ENCODE measurements at places on chromosomes 16 and 17.

DNA sequence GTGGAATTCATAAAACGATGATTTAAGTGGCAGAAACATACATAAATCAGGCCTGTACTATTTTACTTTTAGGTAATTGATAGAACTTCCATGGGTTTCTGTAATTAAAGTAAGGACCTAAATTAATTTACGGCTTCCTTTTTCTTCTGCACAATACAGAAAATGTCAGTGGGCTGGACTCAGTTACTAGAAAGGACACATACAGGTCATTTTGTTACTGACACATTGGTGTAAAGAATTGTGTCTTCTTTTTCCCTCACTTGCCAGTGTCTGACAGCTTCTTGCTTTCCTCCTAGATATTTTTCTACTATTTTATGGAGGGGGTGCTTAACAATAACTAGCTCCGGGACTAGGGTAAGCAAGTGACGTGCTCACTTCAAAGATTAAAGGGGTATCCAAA, 304.8 kb downstream of the RBFOX1 start:
- DNase-seq, result no peak

GRCh38 chr17:6752068-6752909, 3.6 kb upstream of the XAF1 start:
- no peak for DNase-seq

- no peak for DNase-seq
These were observed 238.1 kb downstream of the MSI2 start for GRCh38 chr17:57494443-57494842.

- no peak for DNase-seq
These were observed 50.6 kb downstream of the RAB11FIP3 start for GRCh38 chr16:476039-476438.

DNA sequence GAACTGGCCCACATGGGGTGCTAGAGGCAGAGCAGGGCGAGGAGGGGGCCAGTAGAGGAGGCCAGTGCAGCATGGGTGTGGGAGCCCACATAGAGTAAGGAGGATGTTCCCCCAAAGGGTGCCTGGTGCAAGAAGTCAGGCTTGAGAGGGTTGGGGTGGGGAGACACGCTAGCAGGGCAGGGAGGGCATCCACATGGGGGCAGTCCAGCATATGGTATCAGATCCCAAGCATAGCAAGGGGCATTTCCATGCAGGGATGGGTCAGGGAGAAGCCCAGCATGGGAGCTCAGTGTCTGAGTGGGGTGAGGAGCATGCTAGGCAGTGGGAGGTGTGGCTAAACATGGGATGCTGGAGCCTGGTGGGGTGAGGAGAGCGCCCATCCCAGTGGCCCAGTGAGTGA, 213.7 kb downstream of the COPRS start:
- DNase-seq, result no peak

- DNase-seq, result peak; percentile 96
These were observed 541 bp upstream of the RBBP6 start for GRCh38 chr16:24538756-24539294.

DNA sequence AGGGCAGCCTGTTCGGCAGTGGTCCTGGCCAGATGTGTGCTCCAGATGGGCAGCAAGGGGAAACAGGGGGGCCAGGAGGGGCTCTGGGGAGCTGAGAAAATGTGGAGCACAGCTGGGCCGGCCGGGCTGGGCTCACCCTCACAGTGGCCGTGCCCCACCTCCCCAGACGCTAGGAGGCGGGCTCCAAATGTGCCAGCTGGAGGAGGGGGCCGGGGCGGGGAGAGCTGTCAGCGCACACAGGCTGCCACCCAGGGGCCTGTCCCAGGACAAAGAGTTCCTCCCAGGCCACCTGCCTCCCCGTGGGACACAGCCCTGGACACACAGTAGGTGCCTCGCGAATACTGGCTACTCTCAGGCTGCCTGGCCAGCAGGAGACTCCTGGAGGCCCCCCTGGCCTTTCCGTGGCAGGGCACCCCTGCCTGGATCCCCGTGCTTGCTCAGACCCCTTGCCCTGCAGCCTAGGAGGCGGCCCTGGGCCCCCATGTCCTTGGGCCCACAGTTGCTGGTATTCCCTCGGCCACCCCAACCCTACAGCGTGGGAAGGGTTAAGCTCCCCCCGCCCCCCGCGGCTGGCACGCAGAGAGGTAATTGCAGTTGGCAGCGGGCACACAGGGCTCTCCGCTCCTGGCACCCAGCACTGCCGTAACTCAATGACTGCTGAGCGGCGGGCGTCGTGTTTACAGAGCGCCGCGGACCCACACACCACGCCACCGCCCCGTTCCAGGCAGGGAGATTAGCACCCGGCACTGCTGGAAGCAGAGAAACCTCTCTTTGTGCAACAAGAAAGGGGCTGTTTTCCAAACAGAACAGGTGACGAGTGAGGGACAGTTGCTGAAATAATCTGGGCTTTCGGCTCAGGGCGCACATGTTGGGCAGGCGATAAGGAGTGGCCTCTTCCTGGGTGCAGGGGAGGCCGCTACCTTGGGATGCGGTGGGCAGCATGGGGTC, 32.2 kb downstream of the BAHCC1 start:
- DNase-seq, result no peak

DNA sequence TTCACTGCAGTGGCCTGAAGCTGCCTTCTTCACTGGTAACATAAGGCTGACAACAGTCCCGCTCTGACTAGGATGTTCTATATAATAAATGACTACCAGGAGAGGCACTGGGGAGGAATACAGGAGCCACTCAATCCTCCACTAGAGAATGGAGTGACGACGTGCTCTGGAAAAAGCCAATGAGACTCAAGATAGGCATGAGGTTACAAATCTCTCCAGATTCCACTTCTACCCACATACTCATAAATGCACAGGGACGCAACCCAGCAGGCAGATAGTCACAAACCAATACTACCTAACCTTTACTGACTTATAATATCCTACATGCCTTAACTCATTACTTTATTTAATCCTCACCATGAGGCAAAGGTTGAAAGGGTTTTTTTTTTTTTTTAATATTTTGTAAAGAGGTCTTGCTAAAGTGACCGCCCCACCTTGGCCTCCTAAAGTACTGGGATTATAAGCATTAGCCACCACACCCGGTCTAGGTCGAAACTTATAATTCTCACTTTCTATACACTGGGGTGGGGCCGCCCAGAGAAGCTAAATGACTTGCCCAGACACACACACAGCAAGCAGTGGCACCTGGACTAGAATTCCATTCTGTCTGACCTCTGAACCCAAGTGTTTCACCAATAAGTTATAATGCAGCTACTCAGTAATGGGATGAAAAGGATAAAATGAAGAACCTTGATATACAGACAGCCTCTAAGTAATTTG, 33.7 kb downstream of the TOM1L2 start:
- DNase-seq, result no peak

- peak; percentile 50 for DNase-seq
These were observed 12.3 kb downstream of the RAI1 start for GRCh38 chr17:17693253-17694168.

- no peak for DNase-seq
These were observed 5.2 kb upstream of the SPHK1 start for GRCh38 chr17:76379275-76379641.

DNA sequence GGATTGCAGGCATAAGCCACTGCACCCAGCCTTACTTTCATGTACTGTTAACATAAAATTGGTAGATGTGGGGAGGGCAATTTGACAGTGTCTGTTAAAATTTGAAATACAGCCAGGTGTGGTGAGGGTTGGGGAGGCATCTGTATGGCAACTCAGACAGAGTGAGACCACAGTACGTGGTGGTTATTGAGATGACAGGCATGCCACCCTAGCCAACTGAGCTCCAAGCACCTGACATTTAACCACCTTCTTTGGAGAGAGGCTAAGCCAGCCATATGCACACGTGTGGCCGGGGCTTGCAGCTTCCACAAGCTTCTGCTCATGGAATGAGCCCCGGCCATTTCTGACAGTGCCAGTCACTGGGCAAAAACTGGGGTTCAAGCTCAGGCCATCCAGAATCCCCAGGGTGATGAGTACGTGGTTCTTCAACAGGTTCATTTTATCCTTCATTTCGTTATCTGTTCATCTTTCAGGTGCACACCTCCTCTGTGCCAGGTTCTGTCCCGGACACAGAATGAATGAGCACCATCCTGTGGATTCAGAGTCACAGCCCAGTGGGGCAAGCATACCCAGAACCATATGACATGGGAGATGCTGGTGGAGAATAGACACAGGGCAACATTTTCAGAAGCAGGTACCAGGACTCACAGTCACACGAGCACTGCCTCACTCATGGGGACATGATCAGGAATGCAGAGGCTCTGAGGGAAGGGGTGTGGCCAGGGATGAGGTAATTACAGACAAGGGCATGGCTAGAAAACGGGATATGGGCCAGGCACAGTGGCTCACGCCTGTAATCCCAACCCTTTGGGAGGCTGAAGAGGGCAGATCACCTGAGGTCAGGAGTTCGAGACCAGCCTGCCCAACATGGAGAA, 36.2 kb downstream of the C16orf82 start:
- no peak for DNase-seq

GRCh38 chr17:71921796-71922195, 199.0 kb upstream of the SOX9 start:
- DNase-seq, result no peak

DNA sequence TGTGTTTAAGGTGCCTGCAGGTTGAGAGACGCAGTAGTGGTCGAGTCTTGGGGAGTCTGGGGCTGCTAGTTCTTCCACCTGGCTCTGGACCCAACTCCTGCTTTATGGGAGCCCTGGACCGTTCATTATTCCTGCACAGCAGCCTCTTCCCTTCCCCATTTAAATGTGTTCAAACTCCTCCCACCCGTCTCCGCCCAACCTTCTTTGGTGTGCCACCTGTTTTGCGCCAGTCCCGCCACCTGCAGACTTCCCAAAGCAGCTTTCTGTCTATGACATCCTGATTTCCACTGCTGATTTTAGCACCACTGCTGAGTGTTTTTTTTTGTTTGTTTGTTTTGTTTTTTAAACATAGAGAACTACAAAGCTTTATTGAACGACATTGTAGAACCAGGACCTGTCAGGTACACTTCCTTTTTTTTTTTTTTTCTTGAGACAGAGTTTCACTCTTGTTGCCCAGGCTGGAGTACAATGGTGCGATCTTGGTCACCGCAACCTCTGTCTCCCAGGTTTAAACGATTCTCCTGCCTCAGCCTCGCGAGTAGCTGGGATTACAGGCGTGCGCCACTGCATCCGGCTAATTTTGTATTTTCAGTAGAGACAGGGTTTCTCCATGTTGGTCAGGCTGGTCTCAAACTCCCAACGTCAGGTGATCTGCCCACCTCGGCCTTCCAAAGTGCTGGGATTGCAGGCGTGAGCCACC, 12.8 kb downstream of the ADORA2B start:
- DNase-seq, result no peak

GRCh38 chr17:9183306-9183705, 162.0 kb downstream of the NTN1 start:
- no peak for DNase-seq

GRCh38 chr16:49281843-49282642, 405 bp upstream of the CBLN1 start:
- peak; percentile 89 for DNase-seq

DNA sequence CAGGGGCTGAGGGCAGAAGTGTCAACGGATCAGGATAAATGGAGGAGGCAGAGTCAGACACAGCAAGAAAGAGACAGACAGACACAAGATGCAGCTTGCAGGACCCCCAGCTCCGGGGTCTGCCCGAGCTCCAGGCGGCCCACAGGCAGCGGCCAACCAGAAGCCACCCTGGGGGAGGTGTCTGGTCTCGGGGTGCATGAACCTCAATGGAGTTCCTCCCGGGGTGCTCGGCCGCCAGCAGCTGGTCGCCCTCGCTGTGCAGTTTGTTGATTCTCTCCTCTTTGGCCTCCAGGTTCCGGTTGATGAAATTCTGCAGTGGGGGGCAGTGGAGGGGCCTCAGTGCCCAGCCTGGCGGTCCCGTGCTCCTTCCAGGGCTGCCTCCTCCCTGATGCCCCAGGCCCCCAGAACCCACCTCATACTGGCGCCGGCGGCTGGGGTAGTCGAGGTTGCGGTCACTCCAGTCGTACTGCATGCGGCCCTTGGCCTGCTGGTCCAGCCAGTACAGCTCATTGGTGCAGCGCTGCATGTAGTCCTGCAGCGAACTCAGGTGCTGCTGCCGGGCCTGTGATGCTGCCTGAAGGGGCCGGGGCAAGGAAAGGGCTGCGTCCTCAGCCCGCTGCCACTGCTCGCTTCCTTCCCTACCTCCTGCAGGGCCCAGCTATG, 38.0 kb downstream of the PPL start:
- no peak for DNase-seq

GRCh38 chr16:51852892-51853291, 694.1 kb downstream of the TOX3 start:
- no peak for DNase-seq

GRCh38 chr17:41915566-41915965, 3.2 kb downstream of the ACLY start:
- DNase-seq, result no peak

GRCh38 chr17:42361781-42362186, 26.5 kb downstream of the STAT3 start:
- no peak for DNase-seq

Measured in erythroblast (primary cell).